Dermis microvascular lymphatic vessel endothelial cell (primary cell): ENCODE measurements at places on chromosomes 3 and 15. TPM values are rescaled to one million over a fixed set of nuclear protein-coding genes. Genes with fewer than 3 reads are reported as not detected.

Gene SLCO2A1
- total RNA-seq, result 1.2 and 8.0 TPM in 2 replicates

Gene CGGBP1
- 36.8 and 45.9 TPM in 2 replicates for total RNA-seq

Gene SEMA3G
- 23.0 and 35.9 TPM in 2 replicates for total RNA-seq

Gene GATM
- 0.26 and 0.38 TPM in 2 replicates for total RNA-seq

Gene STX19
- total RNA-seq, result not detected in 2 replicates

Gene WDR53
- 6.3 and 6.8 TPM in 2 replicates for total RNA-seq

Gene AAGAB
- 38.5 and 39.3 TPM in 2 replicates for total RNA-seq

Gene ADAM10
- 147 and 194 TPM in 2 replicates for total RNA-seq
